ENCODE measurements at places on chromosomes 13 and 19. TPM values are rescaled to one million over a fixed set of nuclear protein-coding genes. Genes with fewer than 3 reads are reported as not detected.

DNA sequence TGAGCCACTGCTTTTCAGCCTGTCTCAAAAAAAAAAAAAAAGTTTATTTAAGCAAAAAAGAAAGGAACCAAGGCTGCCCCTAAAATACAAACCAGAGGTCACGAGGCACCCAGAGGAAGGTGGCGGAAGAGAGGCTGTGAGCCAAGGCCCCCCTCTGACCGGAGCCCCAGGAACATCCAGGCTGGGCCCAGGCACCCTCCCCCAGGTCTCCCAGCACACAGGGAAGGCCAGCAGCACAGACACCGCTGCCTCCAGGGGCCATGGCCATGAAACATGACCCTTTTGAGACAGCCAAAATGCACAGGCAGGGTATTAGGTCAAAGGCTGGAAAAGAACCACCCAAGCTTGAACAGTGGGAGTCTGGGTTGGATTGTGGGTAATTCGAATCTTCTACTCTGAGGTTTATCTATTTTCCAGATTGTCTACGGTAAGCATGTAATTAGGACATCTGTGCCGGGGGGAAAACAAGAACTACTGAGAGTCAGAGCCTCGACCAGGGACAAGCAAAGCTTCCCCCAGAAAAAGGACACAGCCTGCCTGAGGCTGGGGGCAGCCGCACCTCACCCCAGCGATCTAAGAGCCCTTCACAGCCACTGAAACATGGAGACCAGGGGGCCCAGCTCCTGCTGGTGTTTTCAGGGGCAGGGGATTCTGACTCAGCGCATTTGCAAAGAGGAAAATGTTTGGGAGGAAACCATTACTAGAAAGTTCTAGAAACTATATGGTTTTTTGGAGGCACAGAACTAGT lies 8.4 kb downstream of the PEX11G start:
- no peak for DNase-seq
- H3K27ac ChIP-seq: no peak overlapping the region

FGF22 gene
- total RNA-seq: 1.5 TPM

GRCh38 chr13:107057028-107057631 lies 489.2 kb upstream of the ARGLU1 start:
- no peaks in the 10 kb centered on the region for H3K36me3 ChIP-seq
- no peak for DNase-seq
- H3K27ac ChIP-seq: no peak overlapping the region
- no peaks in the 10 kb centered on the region for H3K27me3 ChIP-seq
- no peaks in the 10 kb centered on the region for H3K4me1 ChIP-seq

GRCh38 chr13:35994131-35994966 lies 136.8 kb downstream of the DCLK1 start:
- DNase-seq: no peak
- H3K36me3 ChIP-seq: no peaks in the 10 kb centered on the region
- H3K27ac ChIP-seq: no peak overlapping the region
- H3K4me1 ChIP-seq: no peaks in the 10 kb centered on the region

DACH1 gene
- total RNA-seq: not detected

- H3K36me3 ChIP-seq: no peaks in the 10 kb centered on the region
- H3K4me1 ChIP-seq: peaks cover 2% of the 10 kb centered on the region
- H3K4me3 ChIP-seq: no peak overlapping the region
- H3K27me3 ChIP-seq: no peaks in the 10 kb centered on the region
Measured at GRCh38 chr13:59527500-59527899, 636.2 kb downstream of the DIAPH3 start.

DNA sequence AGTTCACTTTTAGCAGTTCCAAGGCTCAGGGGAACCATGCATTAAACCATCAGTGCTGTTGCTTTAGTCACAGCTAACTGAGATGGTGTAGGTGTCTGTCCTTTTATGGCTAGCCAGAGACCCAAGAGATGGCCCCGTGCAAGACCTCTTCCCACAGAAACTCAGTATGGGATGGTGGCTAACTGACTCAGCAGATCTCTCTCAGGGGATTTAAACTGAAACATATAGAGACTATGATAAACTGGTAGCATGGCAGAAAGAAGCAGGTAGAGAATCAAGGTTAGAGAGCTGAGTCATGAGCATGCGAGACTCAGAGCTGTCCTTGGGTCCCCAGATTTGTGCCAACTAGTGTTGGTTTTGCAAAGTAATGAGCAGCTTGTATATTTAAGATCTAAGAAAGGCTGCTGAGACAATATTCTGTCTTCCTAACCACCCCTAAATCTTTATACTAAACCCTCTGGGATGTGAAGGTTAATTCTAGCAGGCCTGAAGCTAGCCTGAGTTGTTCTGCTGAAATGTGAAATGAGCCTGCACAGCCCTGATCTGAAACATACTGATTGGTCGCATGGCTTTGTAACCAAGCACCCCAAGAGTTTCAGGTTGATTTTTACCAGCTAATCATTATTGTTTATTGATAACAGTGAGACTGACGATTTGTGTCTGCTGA lies 6.5 kb upstream of the SCEL start:
- H3K27me3 ChIP-seq: no peaks in the 10 kb centered on the region
- H3K4me3 ChIP-seq: no peak overlapping the region
- DNase-seq: no peak

DNA sequence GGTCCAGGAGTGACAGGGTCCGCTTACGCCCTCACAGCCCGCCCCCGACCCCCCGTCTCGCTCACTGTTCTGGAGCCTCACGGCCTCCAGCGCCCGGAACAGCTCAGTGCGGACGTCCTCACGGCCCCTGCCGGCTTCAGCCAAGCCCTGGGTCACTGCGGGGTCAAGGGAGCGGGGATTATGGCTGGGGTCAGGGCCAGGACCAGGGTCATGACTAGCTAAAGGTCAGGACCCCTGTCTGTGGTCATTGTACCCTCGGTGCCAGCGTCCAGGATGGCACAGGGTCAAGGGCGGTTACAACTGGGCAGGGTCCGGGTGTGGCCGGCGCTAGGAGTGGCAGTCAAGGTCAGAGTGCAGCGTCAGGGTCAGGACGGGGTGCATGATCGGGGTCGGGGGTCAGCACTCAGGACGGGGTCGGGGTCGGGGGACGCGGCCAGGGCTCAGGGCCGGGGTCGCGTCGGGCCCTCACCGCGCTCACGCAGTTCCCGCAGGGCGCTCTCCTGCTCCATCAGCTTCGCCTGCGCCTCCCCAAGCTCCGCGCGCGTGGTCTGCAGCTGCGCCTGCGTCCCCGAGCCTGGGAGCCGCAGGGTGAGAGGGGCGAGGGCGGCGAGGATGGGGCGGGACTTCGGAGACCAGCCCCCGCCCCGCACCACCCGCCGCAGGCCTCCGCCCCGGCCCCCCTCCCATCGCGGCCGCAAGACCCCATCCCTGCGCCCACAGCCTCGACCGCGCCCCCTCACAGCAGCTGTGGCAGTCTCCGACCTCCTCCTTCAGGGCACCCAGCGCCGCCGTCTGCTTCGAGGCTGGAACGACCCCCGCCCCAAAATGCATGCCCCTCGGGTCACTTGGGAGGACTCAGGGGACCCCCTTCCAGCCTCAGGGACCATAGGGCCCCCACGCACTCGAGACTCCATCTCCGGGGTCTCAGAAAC lies 1.4 kb downstream of the CLEC4G start:
- H3K27ac ChIP-seq: no peak overlapping the region
- no peak overlapping the region for H3K4me3 ChIP-seq
- no peaks in the 10 kb centered on the region for H3K4me1 ChIP-seq
- peaks cover 13% of the 10 kb centered on the region for H3K27me3 ChIP-seq
- DNase-seq: no peak

DNA sequence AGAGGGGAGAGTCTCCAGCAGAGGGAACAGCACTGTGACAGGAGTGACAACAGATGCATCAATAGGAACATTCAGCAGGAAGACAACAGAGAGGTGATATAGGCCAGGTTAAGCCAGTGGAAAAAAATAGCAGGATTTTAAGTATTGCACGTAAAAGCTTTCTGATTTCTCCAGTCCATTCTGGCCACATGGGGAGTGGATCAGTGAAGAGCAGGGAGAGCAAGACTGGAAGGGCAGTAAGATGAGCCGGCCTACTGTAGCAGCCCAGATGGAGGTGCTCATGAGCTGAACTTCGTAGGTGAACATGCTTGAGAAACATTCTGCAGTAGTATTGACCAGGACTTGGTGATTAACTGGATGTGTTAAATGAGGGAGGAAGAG lies 1.7 kb downstream of the UTP14C start:
- no peaks in the 10 kb centered on the region for H3K27me3 ChIP-seq
- no peaks in the 10 kb centered on the region for H3K4me1 ChIP-seq
- no peak for DNase-seq
- no peak overlapping the region for H3K4me3 ChIP-seq
- H3K36me3 ChIP-seq: peaks cover 15% of the 10 kb centered on the region

GRCh38 chr13:32731074-32731473 lies 144.8 kb downstream of the PDS5B start:
- DNase-seq: no peak
- no peaks in the 10 kb centered on the region for H3K36me3 ChIP-seq
- no peak overlapping the region for H3K27ac ChIP-seq
- no peak overlapping the region for H3K4me3 ChIP-seq

- no peak overlapping the region for H3K4me3 ChIP-seq
- H3K36me3 ChIP-seq: no peaks in the 10 kb centered on the region
- no peaks in the 10 kb centered on the region for H3K4me1 ChIP-seq
- no peak overlapping the region for H3K27ac ChIP-seq
Measured at GRCh38 chr19:20182222-20182785, 15.3 kb downstream of the ZNF486 start.

NALCN gene
- not detected for total RNA-seq

UNC13A gene
- total RNA-seq: 29.0 TPM

DNA sequence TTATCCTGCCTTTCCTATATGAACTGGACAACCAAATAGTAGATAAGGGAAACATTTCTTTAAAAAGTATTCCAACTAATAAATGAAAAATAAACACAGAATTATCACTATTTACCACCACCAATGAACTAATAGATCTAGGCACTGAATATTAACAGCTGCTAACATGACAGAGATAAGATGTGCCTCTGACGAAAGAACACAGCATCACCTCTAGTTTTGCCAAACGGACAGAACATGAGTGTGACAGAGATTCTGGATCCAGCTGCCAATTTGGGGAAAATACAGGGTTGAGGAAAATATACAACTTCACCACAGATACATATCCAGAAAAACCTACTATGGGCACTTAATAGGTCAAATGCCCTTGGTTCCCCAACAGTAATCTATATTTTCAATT lies 18.0 kb downstream of the VPS36 start:
- no peaks in the 10 kb centered on the region for H3K4me1 ChIP-seq
- DNase-seq: no peak
- peaks cover 41% of the 10 kb centered on the region for H3K36me3 ChIP-seq
- no peak overlapping the region for H3K4me3 ChIP-seq

SIGLEC8 gene
- not detected for total RNA-seq

- H3K4me1 ChIP-seq: peaks cover 4% of the 10 kb centered on the region
- H3K4me3 ChIP-seq: no peak overlapping the region
- H3K27ac ChIP-seq: no peak overlapping the region
- no peak for DNase-seq
- no peaks in the 10 kb centered on the region for H3K27me3 ChIP-seq
Measured at GRCh38 chr13:67619995-67620380, 389.9 kb upstream of the PCDH9 start.

JUND gene
- total RNA-seq: 221 TPM

GPR12 gene
- not detected for total RNA-seq

CLIP3 gene
- total RNA-seq: 1.5 TPM

GRCh38 chr13:97276862-97277269 lies 54.7 kb downstream of the MBNL2 start:
- H3K36me3 ChIP-seq: peaks cover 8% of the 10 kb centered on the region
- H3K27ac ChIP-seq: peak overlapping the region; percentile 100
- no peaks in the 10 kb centered on the region for H3K27me3 ChIP-seq
- H3K4me3 ChIP-seq: no peak overlapping the region
- DNase-seq: no peak

DNA sequence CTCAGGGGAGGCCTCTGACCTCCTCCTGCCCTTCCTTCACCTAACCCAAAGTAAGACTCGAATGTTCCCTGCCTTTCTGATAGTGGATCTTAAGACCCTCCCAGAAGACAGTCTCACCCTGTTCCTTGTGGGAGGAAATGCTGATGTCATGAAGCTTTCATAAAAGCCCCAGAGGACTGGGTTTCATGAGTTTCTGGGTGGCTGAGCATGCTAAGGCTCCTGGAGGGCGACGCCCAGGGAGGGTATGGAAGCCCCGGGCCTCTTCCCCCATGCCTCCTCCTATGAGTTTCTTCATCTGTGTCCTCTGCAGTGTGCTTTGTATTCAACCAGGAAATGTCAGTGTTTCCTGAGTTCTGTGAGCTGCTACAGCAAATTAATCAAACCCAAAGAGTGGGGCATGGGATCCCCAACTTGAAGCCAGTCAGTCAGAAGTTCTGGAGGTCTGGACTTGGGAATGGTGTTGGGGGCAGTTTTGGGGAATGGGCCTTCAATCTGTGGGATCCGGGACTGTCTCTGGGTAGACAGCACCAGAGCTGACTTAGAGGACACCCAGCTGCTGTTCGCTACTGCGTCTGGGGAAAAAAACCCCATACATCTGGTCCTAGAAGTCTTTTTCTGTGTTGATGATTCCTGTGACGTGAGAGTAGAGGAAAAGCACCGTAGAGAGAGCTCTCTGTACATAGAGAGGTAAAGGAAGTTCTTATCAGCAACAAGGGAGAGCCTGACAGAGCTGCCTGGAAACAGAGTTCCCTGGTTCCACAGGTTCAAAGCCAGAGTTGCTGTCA lies 2.0 kb upstream of the LILRB2 start:
- peaks cover 31% of the 10 kb centered on the region for H3K27me3 ChIP-seq
- DNase-seq: no peak
- no peak overlapping the region for H3K4me3 ChIP-seq
- peaks cover 7% of the 10 kb centered on the region for H3K4me1 ChIP-seq
- no peaks in the 10 kb centered on the region for H3K36me3 ChIP-seq

DNA sequence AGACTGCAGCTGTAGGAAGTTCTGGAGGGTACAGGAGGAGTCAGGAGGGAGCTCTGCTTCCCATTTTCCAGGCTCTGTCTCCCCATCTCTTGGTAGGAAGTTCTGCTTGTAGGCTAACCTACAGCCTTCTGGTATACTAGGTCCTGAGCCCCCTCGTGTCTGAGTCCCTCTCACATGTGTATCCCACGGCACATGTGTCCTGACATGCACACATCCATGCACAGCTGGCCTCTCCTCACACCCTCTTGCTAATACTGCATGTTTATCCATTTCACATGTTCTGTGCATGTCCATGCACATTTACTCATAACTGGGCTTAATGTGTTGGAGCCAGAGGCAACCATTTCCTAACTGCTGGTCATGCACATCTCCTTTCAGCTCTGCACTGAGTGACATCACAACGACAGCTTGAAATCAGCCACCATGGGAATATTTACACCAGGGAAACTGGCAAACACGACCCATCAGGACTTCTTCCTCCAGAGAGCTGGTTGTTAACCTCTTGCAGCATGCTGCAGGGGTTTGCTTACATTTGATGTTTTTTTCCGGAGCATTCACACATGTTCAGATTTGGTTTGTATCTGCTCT lies 3.0 kb downstream of the CD209 start:
- DNase-seq: no peak
- H3K27ac ChIP-seq: no peak overlapping the region
- H3K4me1 ChIP-seq: no peaks in the 10 kb centered on the region
- no peak overlapping the region for H3K4me3 ChIP-seq
- H3K27me3 ChIP-seq: peaks cover 17% of the 10 kb centered on the region

- no peak for DNase-seq
- peaks cover 8% of the 10 kb centered on the region for H3K4me1 ChIP-seq
Measured at GRCh38 chr19:45395821-45396617, 8.8 kb downstream of the PPP1R13L start.

PRTN3 gene
- total RNA-seq: 2.7 TPM

Data from HCT116 (cell line).